Frontal cortex (tissue), 4 donors: ENCODE measurements at places on chromosomes 2 and 18.
A peak's percentile ranks its signal among the peaks of the same experiment; 100 is the strongest.

DNA sequence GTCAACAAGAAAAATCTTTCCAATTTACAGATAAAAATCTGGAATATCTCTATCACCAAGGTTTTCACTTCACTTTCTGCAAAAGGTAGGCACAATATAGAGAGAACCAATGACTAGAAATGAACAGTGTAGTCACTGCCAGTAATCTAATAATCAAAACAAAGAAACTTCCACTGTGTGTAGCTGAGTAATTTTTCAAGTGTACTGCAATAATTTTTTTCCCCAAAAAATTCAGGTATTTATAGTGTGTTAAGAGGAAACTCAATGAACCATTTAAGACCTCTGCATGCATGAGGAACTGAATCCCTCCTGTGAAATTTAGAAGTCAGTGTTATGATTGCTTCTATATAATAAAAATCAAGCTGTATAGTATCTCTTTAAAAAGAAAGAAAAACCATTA, 121.8 kb downstream of the MEMO1 start:
- no peak for DNase-seq

- no peak for DNase-seq
These were observed 59.8 kb upstream of the LGALSL start for GRCh38 chr2:64394153-64394552.

- DNase-seq = no peak
These were observed 926.2 kb downstream of the TSN start for GRCh38 chr2:122681626-122682025.

GRCh38 chr2:28395334-28396061, 2.8 kb downstream of the FOSL2 start:
- DNase-seq = peak; percentile 29
